ENCODE measurements at places on chromosomes 3 and 15.

DNA sequence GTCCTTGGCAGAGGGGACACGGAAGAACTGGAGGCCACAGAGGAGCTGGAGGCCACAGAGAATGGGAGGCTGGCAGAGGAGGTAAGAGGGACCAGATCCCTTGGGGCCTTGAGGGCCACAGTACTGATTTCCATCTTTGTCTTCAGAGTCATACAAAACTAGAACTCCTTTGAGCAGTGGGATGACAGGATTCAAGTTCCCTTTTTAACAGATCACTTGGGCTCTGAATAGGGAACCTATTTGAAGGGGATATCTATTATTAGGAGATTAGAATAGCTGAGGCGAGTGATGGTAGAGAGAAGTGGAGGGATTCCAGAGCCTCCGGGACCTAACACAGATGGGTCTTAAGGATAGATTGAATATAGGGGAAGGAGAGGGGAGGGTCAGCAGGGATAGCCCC lies 55.7 kb downstream of the OXNAD1 start:
- DNase-seq = peak; percentile 44

- no peak for DNase-seq
Observed at GRCh38 chr3:71294919-71295318, 288.6 kb downstream of the FOXP1 start.

GRCh38 chr3:111210003-111210711 lies 138.5 kb downstream of the NECTIN3 start:
- no peak for DNase-seq

DNA sequence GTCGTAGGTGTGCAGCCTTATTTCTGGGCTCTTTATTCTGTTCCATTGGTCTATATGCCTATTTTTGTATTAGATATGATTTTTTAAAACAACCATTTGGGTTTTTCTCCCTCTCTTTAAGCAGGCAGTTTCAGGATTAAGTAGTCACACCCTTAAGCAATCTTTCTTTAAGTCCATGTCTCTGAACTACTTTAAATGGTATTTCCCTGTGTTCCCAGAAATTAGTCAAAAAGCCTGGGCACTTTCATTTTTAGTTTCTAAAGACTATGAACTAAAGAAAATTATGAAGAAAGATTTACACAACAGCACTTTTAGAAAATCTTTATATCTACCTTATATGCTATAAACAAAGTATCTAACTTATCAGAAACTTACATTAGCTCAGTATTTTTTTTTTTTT lies 110.3 kb downstream of the FAIM start:
- DNase-seq = no peak

DNA sequence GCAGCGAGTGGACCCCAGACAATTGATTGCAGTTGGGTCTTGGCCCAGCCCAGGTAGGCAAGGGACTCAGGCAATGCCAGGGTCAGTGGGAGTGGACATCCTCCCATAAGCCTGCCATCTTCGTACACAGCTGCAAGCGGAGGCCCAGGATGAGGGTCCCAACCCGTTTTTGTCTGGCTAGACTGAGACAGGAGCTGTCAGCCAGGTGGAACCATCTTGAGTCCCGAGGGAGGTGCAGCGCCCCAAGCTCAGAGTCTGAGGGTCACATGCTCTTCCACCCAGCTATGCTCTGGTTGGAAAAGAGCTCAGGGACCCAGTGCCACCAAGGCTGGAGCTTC lies 22.6 kb upstream of the IP6K2 start:
- no peak for DNase-seq

DNA sequence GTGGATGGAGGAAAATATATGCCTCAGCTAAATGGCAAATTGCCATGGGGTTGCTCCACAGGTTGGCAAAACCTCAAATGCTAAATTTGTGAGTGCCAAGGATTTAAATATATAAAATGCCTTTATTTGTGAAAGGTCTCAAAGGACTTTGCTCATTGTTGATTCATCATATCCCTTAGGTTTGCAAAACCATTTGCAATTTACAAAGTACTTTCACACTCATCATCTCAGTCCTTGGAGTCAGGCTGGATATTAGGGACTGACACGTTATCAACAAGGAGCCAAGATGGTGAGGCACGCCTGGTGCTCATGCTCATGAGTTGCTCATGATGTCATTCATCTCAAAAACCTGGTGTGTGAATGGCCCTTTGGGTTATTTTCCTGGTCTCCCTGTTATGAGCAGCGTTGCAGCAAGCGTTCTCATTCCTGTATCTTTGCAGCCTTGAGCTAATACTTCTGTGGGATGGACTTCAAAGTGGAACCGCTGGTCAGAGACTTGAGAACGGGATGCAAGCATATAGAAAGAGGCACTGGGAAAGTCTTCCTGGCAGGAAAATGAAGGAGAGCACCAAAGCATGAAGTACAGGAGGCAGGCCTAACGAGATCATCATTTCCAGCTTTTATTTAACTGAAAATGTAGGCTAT lies 66.0 kb downstream of the MYO1E start:
- no peak for DNase-seq

- no peak for DNase-seq
Observed at GRCh38 chr15:92524161-92524560, 130.5 kb downstream of the ST8SIA2 start.

DNA sequence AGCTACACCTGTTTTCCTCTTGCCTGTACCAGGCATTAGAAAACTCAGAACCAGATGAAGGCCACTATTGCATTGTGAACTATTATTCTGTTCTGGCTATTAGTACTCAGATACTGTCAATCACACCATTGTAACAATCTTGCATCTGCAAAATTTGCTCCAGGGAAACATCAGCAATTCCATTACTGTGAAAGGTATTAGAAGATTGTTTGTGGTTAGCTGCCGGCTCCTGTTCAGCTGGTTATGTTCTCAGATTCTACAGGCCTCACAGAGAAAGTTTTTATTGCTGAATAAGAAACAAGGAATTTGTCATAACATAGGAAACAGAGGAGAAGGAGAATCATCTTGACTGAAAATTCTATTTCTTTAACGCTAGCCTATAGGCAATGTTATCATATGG lies 179.9 kb downstream of the PLOD2 start:
- DNase-seq = no peak

- no peak for DNase-seq
Observed at GRCh38 chr3:152176998-152177397, 91.7 kb upstream of the MBNL1 start.

DNA sequence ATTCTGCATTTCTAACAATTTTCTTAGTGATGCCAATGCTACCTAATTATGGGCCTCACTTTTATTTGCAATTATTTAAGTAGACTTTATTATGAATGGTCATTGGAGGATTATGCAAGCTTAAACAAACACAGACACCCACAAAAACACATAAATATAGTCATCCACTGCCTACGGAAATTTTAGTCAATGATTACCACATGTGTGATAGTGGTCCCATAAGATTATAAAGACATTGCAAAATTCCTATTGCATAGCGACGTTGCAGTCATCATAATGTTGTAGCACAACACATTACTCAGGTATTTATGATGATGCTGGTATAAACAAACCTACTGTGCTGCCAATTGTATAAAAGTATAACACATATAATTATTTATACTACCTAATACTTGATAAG lies 247.8 kb upstream of the ALCAM start:
- no peak for DNase-seq

DNA sequence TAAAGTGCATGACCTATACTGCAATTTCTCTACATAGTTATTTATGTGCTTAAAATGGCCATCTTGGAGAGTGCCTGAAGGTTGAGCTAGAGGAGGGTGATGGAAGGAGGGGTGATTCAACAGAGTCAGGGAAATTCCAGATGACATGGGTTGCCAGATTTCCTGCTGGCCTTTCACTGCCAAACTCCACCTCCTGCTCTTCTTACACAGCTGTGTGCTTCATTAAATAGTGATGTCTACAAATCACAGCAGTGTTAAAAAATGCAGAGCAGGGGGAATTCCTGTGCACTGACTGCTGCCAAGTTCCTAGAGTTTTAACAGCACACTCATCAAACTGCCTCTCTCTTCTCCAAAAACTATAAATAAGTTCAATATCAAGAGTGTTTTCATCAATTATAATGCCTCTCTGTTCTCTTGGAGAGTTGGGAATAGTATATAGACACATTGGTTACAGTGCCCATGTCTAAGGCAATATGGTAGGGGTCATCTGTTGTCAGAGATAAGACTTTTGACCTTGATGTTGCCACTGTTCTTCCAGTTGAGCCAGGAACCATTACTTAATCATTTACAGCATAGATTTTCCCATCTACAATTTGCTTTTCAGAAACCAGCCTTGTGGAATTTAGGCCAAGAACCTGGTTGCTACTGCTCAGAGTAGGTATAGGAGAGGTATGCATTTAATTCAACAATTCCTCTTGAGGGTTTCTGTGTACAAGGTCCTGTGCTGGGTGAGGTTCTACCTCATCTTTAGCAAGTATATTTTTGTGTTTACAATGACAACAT lies 79.6 kb downstream of the TP63 start:
- no peak for DNase-seq

GRCh38 chr3:140359233-140359995 lies 318.4 kb upstream of the TRIM42 start:
- DNase-seq = no peak

- DNase-seq = no peak
Observed at GRCh38 chr3:78737988-78738387, 1029.8 kb downstream of the ROBO1 start.

DNA sequence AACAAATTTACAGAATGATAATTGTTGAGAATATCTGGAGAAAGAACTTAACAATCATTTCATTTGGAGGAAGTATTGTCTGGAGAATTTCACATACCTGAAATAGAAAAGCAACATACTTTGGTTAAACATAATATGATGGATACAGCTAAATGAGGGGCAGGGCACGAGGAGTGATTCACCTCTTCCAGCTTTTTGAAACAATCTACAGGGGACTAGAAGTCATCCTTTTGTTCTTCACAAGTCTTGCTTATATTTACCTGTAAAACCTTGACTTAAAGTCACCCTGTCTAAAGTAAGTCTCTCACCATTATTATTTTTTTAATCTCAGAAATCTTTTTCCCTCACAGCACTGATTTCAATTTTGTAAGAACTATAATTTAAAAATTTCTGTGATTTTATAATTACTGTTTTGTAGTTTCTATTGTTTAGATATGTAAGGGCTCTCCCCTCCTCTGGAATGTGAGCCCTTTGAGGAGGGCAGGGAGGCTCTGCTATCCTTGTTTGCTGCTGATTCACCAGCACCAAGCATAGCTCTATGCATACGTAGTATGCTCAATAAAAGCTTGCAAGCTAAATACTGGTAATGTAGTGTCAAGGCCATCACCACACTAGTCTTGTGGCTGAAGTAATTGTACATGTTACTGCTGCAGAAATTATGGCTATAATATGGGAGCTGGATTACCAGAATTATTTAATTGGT lies 193.9 kb upstream of the THRB start:
- no peak for DNase-seq

All from inflammatory macrophage (primary cell).